Stimulated activated CD8-positive, alpha-beta memory T cell treated with anti-CD3 and anti-CD28 coated beads, Interleukin-2, amount 100 ng/mL, for 1 hour (primary cell): ENCODE measurements at places on chromosomes 7 and 10.

DNA sequence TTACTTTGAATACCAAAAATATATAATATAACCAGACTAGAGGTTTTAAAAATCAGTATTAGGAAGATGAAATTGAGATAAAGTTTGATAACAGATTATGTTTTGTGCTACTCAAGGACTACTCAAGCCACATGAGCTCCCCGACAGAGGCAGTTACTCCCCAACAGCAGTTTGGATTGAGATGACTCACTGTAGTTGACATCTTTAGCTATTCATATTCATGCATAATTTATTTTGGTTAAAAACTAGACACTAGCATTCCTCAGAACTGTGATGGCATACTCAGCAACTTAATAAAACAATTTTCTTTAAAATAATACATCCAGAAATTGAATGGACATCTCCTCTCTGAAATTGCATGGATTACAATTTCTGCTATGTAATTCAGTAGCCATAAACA is 19.6 kb downstream of the PCLO start:
- DNase-seq: no peak

DNA sequence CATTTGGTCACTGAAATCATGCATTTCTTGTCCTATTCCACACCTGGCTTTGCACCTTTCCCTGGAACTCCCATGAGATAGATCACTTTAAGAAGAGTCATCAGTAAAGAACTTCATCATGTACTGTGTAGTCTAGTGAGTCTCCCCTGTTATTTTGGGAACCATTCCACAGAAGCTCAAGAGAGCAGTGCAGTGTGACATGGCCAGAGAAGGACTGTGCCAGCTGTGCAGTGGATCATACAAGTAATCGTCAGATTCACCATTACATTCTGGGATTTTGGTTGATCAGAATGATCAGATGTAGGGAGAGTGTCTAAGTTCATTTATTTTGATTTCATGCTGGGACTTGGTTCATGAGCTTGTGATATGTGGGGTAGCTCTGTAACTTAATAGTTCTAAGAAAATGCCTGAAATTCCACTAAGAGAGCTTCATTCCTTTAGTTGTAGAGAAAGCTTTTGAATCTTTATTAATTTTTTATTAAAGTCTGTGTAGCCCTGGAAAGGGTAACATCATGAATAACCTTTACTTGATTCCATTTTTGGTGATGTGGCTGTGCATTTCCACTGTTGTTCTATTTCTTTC is 166.8 kb downstream of the SUGCT start:
- no peak for DNase-seq

GRCh38 chr7:92749327-92749755 is 87.0 kb downstream of the CDK6 start:
- no peak for DNase-seq

DNA sequence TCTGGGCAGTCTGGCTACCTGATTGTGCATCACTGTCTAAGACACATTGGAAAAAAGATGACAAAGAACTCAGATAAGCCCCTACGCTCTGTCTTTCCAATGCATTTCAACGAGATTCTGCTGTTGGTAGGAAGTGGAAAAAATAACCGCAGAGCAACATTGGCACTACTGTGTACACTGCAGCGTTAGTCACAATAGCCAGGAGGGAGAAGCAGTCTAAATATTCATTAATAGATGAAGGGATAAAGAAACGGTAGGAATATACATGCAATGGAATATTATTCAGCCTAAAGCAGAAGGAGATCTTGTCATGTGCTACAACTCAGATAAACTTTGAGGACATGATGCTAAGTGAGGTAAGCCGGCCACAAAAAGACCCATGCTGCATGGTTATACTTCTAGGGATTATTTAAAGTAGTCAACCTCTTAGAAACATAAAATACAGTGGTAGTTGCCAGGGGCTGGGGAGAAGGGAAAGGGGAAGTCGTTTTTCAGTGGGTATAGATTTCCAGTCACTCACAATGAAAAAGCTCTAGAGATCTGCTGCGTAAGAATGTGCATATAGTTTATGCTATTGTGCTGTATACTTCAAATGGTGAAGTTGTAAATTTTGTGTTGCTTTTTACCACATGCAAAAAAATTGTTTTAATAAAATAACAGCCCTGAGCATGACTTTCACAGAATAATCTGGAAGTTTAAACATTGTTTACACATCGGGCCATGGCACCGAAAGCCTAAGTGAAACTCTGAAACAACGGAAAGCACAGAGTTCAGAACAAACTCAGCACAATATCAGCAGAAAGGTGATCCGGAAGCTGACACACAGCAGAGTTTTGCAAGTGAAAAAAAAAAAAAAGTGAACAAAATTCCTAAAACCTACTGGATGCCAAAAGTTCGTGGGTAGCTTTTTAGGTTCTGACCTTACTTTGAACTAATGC is 40.1 kb downstream of the ELMO1 start:
- DNase-seq: no peak

- DNase-seq: no peak
These were observed 61.9 kb upstream of the MNX1 start for GRCh38 chr7:157072361-157072760.

GRCh38 chr7:134835463-134835823 is 56.0 kb downstream of the CALD1 start:
- no peak for DNase-seq

DNA sequence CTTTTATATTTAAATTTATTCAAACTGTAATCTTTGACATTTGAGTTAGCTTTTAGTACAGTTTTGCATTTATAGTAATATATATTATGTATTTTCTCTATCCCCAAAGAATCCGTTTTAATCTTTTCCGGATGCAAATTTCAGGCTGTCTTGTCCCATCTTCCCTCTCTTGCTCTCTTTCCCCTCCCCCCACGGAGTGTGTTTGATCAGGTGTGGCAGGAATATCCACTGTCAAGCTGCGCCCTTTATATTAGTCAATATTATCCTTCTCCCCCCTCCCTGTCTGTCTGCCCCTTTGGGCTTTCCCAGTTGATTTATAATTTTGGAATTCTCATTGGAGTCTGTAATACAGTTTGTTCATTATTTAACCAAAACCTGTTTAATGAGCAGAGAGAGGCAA is 19.0 kb downstream of the GBF1 start:
- no peak for DNase-seq

GRCh38 chr10:89355394-89355931 is 22.4 kb upstream of the IFIT1B start:
- DNase-seq: no peak

- no peak for DNase-seq
These were observed 88.2 kb upstream of the GPR26 start for GRCh38 chr10:123577921-123578461.

GRCh38 chr10:52031771-52032170 is 282.3 kb upstream of the DKK1 start:
- no peak for DNase-seq

DNA sequence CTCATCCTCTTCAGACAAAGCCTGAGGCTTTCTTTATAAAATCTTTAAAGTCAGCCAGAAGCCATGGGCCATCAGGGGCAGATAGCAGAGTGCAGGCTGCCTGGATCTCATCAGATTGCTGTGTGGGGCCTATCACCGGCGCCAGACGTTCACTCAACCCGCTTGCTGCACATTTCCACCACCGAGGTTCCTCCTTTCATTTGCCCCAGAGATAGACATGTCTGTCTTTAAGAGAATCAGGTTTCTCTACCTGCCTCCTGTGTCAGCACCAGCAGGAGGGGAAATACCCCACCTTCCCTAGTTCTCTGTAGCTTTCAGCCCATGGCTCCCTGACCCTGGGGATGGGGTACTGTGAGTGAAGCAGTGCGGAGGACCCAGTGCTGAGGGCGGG is 22.0 kb downstream of the SLC18A2 start:
- no peak for DNase-seq

DNA sequence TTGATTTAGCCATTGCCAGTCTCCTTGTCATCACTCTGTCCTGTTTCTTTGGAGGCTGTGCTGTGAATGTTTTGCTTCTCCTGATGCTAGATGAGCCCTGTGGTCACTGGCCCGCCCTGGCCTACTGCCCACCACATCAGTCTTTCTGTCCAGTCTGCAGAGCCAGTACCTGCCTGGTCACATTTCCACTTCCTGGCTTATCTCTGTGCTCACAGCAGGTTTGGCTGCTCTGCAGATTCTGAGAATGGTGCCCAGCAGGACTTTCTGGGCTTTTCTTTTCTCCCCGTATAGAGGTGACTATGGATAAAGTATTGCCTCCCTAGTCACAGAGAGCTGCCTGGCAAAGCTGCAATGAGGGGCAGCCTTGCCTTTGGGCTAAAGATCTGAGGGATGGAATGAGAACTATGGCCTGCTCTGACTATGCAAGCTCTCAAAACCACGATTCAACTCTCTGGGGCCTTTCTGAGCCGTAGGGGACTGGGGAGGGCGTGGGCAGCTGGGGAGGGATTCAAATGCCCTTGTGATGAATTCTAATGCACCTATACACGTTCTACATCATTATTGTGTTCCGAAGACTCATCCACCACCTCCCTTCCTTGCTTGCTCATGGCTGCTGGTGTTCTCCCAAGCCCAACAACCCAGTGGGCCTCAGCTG is 410.4 kb upstream of the NPVF start:
- DNase-seq: no peak

DNA sequence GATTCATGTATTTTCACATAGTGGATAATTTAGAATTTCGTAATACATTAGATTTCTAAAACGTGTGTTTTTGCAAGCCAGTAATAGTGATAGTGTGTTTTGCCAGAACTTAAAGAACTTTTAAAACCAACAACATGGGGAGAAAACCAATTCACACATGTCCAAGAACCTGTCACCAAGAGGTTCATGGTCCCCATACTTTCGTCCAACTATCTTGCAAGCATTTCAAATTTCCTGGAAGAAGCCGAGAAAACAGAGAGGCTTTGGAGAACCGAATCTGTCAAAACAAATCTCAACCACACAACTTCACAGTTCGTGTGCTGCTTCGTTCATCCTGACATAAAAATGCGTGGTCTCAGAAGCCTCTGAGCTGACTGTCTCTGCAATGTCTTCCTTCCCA is 31.9 kb downstream of the GFRA1 start:
- DNase-seq: no peak

DNA sequence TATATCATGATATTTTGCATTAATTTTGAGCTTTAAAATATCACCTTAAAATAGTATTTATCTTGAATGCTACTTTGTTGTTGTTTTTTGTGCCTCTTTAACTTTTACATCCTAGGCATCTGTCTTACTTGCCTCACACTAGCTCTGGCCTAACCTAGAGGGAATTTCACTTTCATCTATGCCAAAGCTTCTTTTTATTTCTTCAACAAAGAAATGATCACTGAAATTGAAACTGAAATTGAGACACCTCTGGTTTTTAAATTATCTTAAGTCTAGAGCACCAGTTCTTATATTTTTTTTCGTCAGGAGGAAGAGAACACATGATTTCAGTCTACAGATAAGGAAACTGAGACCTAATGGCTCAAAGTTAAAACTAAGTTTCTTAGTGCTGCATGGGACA is 3.5 kb upstream of the SCIN start:
- DNase-seq: no peak

DNA sequence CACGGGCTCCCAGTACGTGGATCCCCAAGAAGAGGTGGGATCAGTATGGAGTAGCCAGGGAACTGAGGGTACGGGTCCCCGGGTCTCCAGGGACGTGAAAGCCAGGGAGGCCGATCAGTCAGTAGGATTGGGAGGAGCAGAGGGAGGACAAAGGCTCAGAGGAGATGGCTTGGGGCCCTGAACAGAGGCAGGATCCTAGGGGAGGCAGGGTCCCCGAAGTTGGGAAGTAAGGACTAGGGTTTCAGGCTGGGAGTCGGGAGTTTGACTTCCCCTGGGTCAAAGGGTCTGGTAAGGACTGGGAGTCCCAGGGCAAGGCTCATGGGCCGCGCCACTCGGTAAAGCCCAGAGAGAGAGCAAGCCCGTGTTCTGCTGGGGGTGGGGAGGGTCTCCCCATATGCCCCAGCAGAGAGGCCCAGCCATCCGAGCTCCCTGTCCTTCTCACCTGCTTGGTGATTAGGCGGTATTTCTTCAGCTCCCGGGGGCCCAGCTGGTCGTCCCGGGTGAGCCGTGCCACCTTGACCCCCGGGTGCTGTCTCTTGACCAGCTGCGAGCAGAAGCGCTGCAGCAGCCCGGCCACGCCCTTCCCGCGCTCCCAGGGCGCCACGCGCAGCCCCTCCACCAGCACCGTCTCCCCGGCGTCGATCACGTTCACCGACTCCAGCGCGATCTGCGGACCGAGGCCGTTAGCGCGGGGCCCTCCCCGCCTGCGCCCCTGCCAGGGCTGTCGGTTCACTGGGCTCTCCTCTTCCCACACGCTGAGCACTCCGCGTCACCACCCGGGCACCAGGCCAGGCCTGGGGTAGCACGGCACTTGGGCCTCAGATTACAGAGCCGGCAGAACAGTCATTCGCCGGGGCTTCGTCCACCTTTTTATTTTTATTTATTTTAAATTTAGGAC is 7.0 kb downstream of the NAT16 start:
- DNase-seq: no peak

DNA sequence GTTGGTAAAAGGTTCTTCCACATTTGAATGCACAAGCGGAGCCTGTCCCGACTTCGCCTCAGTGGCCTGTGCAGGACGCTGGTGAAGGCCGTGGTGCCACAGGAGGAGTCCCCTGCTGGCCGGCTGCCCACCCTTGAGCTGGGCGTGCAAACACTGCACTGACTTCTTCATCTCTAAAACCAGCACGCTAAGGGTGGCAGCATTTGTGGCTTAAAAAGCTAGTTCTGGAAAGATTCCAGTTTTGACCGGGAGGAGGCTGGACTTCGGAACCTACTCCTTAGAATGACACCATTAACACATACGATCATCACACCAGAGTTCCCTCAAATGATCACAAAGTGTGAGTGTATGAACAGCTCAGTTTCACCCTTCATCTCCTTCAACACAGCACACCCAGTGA is 102.4 kb downstream of the SMURF1 start:
- no peak for DNase-seq

- DNase-seq: no peak
These were observed 13.9 kb downstream of the CREB3L2 start for GRCh38 chr7:137987968-137988367.

DNA sequence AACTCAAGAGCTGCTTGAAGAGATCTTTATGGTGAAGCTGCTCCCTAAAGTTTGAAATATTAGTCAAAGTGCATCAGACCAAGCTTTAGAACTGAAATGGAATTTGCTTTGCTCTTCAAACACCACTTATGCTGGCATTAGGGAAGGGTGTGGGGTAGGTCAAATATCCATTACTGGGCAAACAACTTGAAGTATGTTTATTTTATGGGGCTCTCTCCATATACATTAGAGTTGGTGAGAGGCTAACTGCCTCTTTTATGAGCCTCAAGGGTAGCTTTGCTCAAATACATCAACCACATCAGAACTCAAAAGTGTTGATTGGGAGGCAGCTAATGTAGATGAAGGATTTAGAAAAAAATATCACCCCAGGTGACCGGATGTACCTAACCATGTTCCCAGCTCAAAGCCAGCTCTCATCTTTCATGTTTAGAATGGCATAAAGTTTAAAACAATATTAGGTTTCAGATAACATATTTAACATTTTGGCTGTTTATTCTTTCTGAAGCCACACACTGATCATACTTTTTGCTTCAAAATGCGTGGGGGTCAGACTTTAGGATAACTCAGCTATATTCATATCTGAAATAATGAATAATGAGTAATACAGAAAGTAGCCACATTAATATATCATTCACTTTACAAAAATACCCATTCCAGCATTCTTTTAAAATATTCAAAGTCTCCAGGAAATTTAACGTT is 318.6 kb downstream of the PTEN start:
- no peak for DNase-seq

- no peak for DNase-seq
These were observed 175.1 kb upstream of the ADCY1 start for GRCh38 chr7:45399069-45399468.

- no peak for DNase-seq
These were observed 73.1 kb downstream of the EMX2 start for GRCh38 chr10:117615649-117616048.
